Stimulated activated CD8-positive, alpha-beta memory T cell treated with anti-CD3 and anti-CD28 coated beads, Interleukin-7, amount 100 ng/mL, for 24 hours (primary cell): ENCODE measurements at places on chromosomes 7 and 10.

- no peak for DNase-seq
Observed at GRCh38 chr10:88385601-88386203, 197.4 kb downstream of the RNLS start.

DNA sequence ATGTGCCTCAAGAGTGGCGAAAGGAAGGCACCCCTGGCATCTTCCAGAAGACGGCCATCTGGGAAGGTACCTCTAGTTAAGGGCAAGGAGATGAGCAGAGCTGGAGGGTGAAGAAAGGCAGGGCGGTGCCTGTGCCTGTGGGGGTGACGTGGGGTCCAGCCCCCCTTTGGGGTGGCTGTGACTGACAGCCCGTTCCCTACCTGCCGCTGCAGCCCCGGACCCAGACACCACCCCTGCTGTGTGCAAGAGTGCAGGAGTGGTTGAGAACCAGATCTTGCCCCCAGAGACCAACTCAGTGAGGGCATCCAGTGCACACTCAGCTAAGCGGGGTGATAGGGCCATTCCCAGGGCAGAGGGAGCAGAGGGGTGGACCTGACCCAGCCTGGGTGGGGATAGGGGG lies 4.3 kb upstream of the MUC17 start:
- DNase-seq = no peak

DNA sequence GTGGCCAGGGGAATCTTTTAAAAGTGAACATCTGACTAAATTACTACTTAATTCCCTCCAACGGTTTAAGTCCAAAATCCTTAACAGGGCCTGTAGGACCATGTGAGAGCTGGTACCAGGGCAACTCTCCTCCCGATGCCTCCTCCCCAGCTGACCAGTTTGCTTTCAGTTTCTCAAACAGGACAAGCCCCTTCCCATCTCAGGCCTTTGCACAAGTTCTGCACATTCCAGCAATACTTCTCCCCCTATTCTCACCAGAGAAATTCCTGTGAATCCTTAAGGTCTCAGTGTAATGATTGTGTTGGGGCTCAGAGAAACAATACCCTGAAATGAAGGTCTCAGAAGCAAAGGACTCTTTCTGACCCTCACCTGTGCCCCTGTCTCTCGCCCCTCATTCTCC lies 8.0 kb upstream of the CALHM1 start:
- DNase-seq = no peak

GRCh38 chr10:62861507-62861906 lies 45.3 kb upstream of the EGR2 start:
- DNase-seq = no peak

GRCh38 chr7:151059367-151060112 lies at the start of gene SLC4A2:
TSS of gene SLC4A2 (plus strand) at chr7:151059589. CDS start at chr7:151061988, 2,399 bp downstream.
- peak; percentile 42 for DNase-seq

GRCh38 chr7:86947929-86948328 lies 111.5 kb downstream of the ELAPOR2 start:
- DNase-seq = no peak

GRCh38 chr10:112131346-112131745 lies 52.2 kb downstream of the GPAM start:
- DNase-seq = no peak

DNA sequence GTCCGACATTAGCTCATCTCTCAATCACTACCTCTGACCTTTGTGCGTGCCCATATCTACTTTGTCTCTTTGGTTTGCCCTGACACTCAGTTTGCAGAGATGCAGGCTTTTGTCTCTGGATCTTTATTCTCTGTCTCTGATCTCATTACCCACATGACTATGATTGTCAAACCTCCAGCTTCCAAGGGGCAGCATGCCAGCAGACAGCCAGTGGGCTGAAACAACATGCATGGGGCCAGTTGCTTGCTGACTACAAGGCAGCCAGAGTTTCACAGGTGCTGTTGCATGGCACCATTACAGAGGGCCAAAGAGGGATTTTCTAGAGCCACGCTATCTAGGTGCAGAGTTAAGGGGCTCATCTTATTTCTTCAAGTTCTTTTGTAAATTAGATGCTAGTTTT lies 146.2 kb downstream of the SPAG6 start:
- DNase-seq = no peak
